EL (cell line): ENCODE measurements at places on chromosomes 3 and 15.
A peak's percentile ranks its signal among the peaks of the same experiment; 100 is the strongest.

DNA sequence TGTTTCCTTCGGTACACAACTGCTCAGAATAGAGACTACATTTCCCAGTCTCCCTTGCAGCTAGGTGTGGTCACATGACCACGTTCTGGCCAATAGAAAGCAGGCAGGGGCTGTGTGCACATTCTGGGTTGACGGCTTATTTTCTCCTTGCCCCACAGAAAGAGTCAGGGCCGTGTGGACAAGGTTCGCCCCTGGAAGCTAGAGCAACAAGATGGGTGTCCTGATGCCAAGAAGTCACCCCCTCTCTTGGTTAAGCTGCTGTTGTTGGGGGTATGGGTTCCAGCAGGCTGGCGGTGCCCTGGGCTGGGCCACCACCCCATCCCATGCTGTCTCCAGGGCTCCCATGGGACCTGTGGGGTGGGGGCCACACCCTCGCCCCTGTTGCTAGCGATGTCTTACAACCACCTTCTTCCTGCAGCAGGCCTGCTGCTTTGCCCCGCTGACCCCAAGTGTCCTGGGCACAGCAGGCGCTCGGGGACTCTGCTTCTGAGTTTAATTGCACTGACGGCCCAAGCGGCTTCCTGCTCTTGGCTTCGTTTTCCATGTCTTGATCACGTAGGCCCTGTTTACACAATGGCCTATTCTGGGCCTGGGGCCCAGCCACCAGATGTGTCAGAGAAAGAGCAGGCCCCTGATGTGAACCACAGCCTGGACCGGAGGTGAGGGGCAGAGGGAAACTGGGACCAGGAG is 24.9 kb downstream of the ABTB1 start:
- DNase-seq, result peak; percentile 85

DNA sequence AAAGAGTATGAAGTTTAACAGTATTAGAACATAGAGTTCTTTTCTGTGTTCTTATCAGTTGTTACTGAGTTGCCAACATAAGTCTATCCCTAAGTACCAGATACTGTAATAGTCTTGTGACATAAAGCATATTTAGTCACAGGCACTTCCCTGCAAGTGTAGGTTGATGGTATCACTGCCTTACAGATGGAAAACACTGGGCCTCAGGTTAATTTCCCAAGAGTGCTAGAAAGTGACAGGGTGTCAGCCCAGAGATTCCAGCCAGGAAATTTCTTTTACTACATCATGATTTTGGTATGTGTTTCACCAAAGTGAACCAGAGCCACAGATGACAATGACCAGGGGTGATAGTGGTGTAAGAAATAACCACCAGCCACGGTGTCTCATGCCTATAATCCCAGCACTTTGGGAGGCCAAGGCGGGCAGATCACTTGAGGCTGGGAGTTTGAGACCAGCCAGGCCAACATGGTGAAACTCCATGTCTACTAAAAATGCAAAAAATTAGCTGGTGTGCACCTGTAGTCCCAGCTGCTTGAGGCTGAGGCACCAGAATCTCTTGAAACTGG is 3.2 kb downstream of the EIF1B start:
- peak; percentile 41 for DNase-seq

DNA sequence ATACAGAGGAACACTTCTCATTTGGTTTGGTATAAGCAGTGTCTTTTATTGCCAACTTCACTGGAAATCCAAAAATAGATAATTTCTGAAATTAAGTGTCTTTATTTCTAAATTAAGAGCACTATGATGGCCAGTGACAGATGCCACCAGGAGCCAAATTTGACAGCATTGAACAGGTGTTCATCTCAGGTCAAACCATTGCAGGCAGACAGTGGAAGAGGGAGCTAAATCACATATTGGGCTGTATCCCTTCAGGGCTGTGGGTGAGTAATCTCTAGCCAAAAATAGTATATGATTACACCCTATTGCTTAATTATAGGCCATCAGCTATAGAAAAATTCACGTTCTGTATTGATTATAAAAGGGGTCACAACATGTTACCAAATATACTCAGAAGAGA is 457.7 kb downstream of the NAALADL2 start:
- no peak for DNase-seq

DNA sequence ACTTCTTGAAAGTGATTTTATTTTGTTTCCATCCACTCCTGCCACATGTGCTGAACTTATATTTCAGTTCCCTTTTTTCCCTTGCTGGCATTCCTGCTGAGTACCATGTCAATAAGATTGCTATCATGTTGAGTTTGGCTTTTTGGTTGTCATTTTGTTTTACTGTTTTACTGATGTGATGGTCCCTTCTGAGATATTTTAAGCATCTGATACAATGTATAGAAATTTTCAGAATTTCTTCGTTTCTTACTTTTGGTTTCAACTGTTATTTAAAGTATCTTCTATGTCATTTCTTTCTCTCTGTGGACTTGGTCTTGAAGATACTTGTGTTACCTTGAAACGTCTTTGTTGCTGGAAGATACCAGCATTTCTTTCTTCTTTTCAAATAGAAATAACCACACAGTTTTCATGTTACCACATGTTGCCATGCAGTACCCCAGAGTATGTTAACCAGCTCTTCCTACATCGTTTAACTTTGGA is 14.1 kb downstream of the SIDT1 start:
- no peak for DNase-seq

DNA sequence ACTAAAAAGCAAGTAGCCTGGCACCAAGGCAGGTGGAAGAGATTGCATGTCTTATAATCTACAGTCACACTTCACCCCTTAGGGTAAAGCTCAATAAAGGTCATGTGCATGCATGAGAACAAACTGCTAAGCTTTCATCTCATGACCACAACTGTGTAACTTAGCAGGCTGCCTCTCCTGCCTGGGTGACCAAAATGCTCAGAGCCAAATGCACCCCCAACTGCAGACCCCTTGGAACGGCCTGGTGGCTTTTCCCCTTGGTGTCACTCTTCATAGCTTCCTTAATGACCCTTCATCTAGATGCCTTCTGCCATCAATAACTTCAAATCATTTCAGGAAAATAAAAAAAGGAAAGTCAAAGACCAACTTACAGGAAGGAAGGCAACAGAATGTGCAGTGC is 88.1 kb downstream of the ADAMTS17 start:
- no peak for DNase-seq

GRCh38 chr15:31473385-31474058 is 146.9 kb downstream of the KLF13 start:
- no peak for DNase-seq

DNA sequence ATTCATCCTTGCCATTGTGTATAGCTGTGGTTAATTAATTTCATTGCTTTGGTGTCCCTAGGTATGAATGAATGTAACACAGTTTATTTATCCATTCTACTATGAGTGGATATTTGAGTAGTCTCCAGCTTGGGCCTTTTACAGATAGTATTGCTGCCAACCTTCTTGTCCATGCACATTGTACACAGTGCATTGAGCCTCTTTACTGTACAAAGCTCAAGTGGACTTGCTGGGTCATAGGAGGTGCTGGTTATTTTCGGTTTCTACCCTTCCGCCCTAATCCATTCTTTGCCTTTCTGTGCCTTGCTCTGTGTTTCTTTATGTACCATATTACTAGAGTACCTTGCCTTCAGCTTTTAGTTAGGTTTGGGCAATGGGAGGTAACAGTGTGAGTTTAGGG is 60.7 kb downstream of the DUT start:
- no peak for DNase-seq

DNA sequence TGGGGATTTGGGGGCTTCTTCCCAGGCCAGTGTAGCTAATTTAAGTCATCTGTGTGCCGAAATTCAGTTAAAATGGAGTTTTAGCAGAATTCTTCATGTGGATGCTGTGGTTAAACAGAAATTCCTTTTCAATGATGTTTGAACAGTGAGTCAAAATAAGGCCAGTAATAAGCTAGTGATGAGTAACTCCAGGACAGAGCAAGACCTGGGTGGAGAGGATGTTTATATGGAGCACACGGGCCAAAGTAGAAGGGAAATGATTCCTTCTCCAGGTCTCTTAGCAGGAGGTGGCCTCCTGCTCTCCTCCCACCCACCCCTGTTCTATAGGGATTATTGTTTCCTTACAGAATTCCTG is 31.9 kb upstream of the UACA start:
- DNase-seq, result peak; percentile 96

GRCh38 chr15:99399061-99399460 is 147.8 kb downstream of the LRRC28 start:
- DNase-seq, result no peak

GRCh38 chr3:25610167-25610566 is 54.5 kb downstream of the TOP2B start:
- no peak for DNase-seq

- DNase-seq, result no peak
Measured at GRCh38 chr3:4848176-4848825, 130.9 kb upstream of the BHLHE40 start.

DNA sequence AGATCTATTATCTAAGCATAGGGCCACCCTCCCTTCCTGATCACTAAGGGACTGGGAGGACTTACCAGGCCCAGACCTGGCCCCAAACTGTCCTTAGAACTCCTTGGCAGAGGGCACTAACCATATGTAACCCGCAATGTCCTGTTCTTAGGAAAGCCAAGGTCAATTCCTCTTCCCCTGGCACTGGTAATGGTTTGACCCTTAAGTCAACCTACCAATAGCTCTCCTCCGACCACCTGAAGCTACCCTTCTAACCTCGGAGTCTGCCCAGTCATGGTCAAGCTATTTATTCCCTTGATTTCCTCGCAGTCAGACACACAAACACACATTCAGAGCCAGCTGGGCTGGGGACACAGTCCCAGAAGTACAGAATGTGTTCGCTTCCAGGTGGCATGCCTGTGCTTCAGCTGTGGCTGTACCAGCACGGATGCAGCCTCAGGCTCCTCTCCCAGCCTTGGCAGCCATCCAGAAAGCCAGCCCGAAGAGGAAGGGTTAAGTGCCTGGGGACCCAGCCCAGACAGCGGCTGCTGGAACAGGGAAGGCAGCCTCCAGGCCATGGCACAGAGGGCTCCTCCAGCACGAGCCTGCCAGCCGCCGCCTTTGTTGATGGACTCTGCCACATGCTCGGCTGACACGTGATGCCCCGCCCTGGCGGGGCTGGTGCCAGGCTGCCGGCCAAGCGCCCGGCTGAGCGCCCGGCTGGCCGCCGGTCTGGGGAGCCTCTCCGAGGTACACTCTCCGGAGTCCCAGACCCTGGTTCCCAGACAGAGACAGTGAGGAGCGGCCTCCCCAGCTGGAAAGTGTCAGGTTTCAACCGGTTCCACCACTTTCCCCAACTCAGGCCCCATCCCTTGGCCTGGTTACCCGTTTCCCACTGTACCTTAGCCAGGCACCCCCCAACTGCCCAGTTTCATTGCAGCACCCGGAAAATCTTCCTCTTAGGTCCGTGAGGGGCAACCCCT is 5.5 kb downstream of the BMF start:
- peak; percentile 73 for DNase-seq

DNA sequence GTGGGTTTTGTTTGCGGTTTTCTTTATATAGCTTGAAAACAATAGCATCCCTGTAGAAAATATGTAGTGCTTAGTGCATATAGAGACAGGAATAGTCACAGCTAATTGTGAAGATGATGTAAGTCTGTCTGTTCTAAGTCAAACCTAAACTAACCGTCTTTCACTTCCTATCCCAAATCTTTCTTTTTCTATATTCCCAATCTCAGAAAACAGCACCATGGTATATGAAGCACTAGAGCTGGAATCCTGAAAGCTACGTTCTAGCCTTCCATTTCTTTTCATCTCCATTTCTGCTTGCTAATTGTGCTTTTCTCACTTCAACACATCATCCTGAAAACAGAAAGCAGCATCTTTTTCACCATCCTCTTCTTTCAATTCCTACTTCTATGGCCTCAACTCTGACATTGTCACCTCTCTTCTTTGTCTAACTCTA is 1235.5 kb downstream of the ROBO2 start:
- no peak for DNase-seq

DNA sequence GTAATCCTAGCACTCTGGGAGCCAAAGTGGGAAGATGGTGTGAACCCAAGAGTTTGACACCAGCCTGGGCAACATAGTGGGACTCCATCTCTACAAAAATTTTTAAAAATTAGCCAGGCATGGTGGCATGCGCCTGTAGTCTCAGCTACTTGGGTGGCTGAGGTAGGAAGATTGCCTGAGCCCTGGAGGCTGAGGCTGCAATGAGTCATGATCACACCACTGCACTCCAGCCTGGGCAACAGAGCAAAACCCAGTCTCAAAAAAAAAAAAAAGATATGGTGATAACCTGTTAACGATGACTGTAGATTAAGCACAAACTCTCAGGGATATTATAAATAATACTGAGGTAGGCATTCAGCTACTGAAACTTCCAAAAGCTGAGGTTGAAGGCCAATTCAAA is 107.5 kb downstream of the SLC49A4 start:
- peak; percentile 14 for DNase-seq

GRCh38 chr3:54533856-54534255 is 394.0 kb downstream of the LRTM1 start:
- no peak for DNase-seq

DNA sequence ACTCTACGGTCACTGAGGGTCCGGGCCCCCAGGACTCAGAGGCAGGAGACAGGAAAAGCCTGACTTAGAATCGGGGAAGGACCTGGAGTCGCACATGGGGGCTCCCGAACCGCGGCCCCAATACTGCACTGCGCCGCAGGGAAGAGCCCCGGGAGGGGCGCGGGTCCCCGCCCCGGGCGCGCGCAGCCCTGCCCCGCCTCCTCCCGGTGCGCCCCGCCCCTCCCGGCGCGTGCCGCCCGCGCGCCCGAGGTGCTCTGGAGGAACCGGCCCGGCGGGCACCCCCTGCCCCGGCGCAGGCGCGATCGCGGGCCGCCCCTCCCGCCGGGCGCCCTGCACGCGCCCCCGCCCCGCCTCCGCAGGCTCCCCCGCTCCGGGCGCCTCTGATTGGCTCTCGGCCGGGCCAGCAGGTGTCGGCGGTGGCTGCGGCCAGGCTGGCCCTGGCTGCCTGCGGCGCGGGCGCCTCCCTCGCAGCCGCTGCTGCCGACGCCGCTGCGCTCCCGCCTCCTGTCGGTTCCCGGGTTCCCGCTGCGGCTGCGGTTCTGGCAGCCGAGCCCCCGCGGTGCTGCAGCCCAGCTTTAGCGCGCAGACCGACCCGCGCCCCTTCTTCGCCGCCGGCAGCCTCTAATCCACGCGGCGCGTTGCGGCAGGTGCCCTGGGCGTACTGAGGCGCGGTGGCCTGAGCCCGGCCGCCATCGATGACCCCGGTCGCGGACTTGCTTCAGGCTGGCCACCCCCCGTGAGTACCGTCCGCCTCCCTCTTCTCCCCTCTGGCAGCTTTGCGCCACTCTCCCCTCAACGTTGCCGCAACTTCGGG is at the start of gene MYRIP:
TSS of gene MYRIP (plus strand) at position 429 of the 814 bp plus-strand sequence. CDS start 91,208 bp downstream, outside the sequence.
- peak; percentile 49 for DNase-seq

GRCh38 chr15:90053685-90054466 is 48.4 kb downstream of the IDH2 start:
- no peak for DNase-seq

- DNase-seq, result no peak
Measured at GRCh38 chr15:91040856-91041255, 18.5 kb upstream of the VPS33B start.
